ENCODE measurements at places on chromosomes 1 and 21.

- no peaks in the 10 kb centered on the region for H3K4me1 ChIP-seq
- H3K4me3 ChIP-seq: no peak overlapping the region
- no peaks in the 10 kb centered on the region for H3K36me3 ChIP-seq
- DNase-seq: no peak
These were observed 440.4 kb upstream of the ADAMTS5 start for GRCh38 chr21:27407271-27407670.

- DNase-seq: no peak
- H3K4me3 ChIP-seq: no peak overlapping the region
- H3K27ac ChIP-seq: no peak overlapping the region
- no peaks in the 10 kb centered on the region for H3K4me1 ChIP-seq
- H3K36me3 ChIP-seq: no peaks in the 10 kb centered on the region
These were observed 169.7 kb upstream of the RAB4A start for GRCh38 chr1:229101011-229101871.

DNA sequence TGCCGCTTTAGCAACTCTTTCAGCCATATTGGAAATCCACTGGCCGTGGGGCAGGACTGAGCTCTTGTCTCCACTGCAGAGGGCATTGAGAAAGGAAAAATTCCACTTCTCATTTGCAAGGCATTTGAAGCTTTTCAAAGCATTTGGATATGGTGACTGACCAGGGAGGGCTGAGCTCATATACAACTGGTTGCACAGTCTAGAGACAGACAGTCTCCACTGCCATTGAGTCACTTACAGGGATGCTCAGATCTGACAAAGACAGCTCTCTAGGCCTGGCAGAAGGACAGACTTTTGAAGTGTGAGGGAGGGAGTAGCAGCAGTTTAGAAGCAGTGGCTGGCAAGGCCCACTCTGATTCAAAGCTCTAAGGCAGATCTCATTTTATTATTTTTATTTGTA, 24.2 kb downstream of the NCF2 start:
- no peak overlapping the region for H3K4me3 ChIP-seq
- no peaks in the 10 kb centered on the region for H3K4me1 ChIP-seq
- no peaks in the 10 kb centered on the region for H3K27me3 ChIP-seq
- DNase-seq: no peak
- no peaks in the 10 kb centered on the region for H3K36me3 ChIP-seq
- no peak overlapping the region for H3K27ac ChIP-seq

GRCh38 chr1:244735404-244735803, 82.5 kb downstream of the DESI2 start:
- H3K27me3 ChIP-seq: no peaks in the 10 kb centered on the region
- H3K4me1 ChIP-seq: no peaks in the 10 kb centered on the region
- no peaks in the 10 kb centered on the region for H3K36me3 ChIP-seq
- H3K4me3 ChIP-seq: no peak overlapping the region

GRCh38 chr1:65949230-65949626, 156.5 kb downstream of the PDE4B start:
- no peak for DNase-seq
- H3K27ac ChIP-seq: no peak overlapping the region
- H3K36me3 ChIP-seq: no peaks in the 10 kb centered on the region
- no peaks in the 10 kb centered on the region for H3K4me1 ChIP-seq

GRCh38 chr1:65255035-65255655, 54.2 kb upstream of the DNAJC6 start:
- no peak for DNase-seq
- H3K27me3 ChIP-seq: peaks cover 13% of the 10 kb centered on the region
- no peak overlapping the region for H3K27ac ChIP-seq
- no peaks in the 10 kb centered on the region for H3K36me3 ChIP-seq

DNA sequence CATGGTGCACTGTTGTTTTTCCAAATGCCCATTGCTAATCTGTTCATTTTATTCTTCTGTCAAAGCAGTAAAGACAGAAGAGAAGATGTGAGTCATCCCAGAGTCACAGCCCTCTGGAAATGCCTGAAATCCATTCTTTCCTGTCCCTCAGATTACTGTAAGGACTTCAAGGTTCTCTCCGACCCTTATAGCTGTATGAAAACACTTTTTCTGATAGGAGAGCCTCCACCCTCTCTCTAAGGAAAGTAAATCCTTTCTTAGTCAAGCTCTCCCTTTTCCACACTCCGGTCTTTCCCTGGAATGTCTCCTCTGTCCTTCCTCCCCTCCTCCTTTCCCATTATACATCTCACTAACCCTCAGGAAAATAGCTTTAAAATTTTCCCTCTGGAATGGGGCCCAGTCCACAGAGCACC, 3.5 kb upstream of the PRDX6 start:
- no peak for DNase-seq
- H3K27me3 ChIP-seq: no peaks in the 10 kb centered on the region
- no peaks in the 10 kb centered on the region for H3K36me3 ChIP-seq
- no peak overlapping the region for H3K27ac ChIP-seq
- H3K4me1 ChIP-seq: peaks cover 9% of the 10 kb centered on the region

- no peak for DNase-seq
- H3K4me1 ChIP-seq: no peaks in the 10 kb centered on the region
- no peak overlapping the region for H3K4me3 ChIP-seq
- no peaks in the 10 kb centered on the region for H3K36me3 ChIP-seq
- no peaks in the 10 kb centered on the region for H3K27me3 ChIP-seq
- H3K27ac ChIP-seq: no peak overlapping the region
These were observed 698.6 kb downstream of the PLA2G4A start for GRCh38 chr1:187527346-187527745.

DNA sequence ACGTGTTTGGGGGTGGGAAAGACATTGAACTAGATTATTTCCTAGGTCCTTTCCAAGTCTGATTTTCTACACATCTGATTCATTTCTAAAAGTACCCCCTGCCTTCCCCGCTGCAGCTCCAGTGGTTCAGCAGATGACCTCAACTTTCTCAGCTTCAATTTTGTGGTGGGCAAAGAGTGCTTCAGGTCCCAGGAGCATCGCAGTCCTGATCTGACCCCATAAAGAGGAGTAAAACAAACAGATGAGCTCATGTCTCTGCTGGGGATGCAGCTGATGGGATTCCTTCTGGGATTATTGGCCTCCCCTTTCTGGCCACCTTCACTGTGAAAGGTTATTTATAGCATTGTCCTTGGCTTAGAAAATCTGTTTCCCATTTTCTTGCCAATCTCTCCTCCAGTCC, 337.0 kb upstream of the PLXNA2 start:
- H3K27ac ChIP-seq: no peak overlapping the region
- no peaks in the 10 kb centered on the region for H3K36me3 ChIP-seq
- H3K27me3 ChIP-seq: peaks cover 21% of the 10 kb centered on the region
- no peaks in the 10 kb centered on the region for H3K4me1 ChIP-seq
- no peak for DNase-seq

- no peak for DNase-seq
- no peaks in the 10 kb centered on the region for H3K4me1 ChIP-seq
- no peak overlapping the region for H3K27ac ChIP-seq
- no peaks in the 10 kb centered on the region for H3K27me3 ChIP-seq
These were observed 7.9 kb upstream of the TIPRL start for GRCh38 chr1:168170564-168171508.

DNA sequence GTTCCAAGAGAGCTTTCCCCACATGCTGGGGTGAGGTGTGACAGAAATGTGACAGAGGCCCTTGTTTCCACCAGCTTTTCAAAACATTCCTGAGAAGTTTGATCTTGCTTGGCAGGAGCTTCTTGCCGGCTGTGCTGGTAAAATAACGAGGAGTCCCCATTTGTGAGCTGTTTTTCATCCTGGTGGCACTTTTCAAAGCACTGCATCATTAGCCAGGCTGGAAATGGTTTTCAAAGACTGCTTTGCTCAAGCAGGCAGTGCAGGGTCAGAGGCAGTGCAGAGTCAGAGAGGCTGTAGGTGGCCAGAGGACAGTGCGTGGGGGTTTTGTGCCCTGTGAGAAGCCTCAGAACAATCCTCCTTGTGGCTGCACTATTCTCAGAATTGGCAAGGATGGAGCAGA, 75.8 kb upstream of the KCNA3 start:
- peaks cover 60% of the 10 kb centered on the region for H3K27me3 ChIP-seq
- DNase-seq: no peak
- H3K4me1 ChIP-seq: no peaks in the 10 kb centered on the region
- H3K4me3 ChIP-seq: no peak overlapping the region

DNA sequence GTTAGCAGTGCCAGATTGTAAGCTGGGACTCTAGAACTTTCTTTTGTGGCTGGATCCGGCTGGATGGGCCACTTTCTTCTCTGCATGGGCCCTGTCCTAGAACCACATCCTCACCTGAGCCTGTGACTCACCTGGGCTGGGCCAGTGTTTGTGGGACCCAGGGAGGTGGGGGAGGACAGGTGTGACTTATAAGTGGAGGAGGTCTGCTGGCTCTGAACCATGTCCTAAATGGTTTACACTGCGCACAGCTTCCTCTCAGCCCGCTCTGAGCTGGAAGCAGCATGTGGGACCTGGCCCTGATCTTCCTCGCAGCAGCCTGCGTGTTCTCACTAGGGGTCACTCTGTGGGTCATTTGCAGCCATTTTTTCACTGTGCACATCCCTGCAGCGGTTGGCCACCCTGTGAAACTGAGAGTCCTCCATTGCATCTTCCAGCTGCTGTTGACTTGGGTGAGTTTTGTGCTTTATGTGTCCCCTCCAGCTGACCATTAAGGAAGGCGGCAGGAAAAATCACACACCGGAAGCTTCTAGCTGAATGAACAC, at the start of gene AADACL3:
AADACL3 (plus strand) TSS at position 215 of the 542 bp plus-strand sequence; CDS start at position 282, 67 bp downstream.
- no peak within 1 kb of the TSS for H3K27ac ChIP-seq
- peaks cover 6% of the 10 kb centered on the region for H3K4me1 ChIP-seq
- H3K36me3 ChIP-seq: no peaks in the 10 kb centered on the region
- no peak for DNase-seq

DNA sequence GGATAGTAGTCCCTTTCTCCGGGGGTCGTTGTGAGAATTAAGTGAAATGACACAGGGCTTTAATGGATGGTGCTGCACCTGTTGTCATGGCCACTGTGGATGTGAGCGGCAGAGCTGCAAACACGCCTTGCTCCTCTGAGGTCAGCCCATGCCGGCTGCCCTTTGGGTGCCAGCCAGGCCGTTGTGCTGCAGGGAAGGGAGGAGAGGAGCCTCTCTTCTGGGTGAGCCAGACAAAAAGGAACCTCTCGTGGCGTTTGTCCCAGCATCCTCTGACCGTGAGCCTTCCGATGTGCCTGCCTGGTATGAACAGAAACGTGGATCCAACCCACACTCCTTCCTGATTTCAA, 383.0 kb upstream of the VAMP3 start:
- no peak overlapping the region for H3K27ac ChIP-seq
- DNase-seq: no peak
- no peaks in the 10 kb centered on the region for H3K27me3 ChIP-seq
- no peaks in the 10 kb centered on the region for H3K4me1 ChIP-seq
- H3K4me3 ChIP-seq: no peak overlapping the region

DNA sequence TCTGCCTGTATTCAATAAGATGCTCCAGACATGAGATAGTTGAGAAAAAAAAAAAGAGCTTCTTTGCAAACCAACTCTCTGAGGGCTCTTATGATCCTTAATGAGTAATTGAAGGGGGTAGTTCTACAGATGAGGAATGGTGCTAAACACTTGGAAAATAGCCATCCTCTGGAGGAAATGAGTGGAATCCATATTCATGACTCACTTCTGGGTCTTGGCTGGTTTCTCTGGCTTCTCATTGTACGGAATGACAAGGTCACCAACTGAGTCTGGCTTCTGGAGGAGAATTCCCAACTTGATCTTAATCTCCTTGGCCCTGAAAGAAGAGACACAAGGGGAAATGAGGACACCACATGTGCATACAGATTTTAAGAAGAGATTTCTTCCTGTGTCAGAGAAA, 34.7 kb downstream of the RGS5 start:
- H3K4me3 ChIP-seq: peak overlapping the region; percentile 6
- H3K4me1 ChIP-seq: peaks cover 89% of the 10 kb centered on the region
- no peaks in the 10 kb centered on the region for H3K27me3 ChIP-seq
- peak overlapping the region; percentile 71 for H3K27ac ChIP-seq

- no peak overlapping the region for H3K27ac ChIP-seq
- peaks cover 37% of the 10 kb centered on the region for H3K4me1 ChIP-seq
- no peak overlapping the region for H3K4me3 ChIP-seq
- DNase-seq: no peak
- no peaks in the 10 kb centered on the region for H3K27me3 ChIP-seq
These were observed 1.0 kb upstream of the JAK1 start for GRCh38 chr1:64967381-64967780.

GRCh38 chr1:240515505-240515904, 96.5 kb downstream of the GREM2 start:
- no peaks in the 10 kb centered on the region for H3K36me3 ChIP-seq
- no peaks in the 10 kb centered on the region for H3K4me1 ChIP-seq
- no peak overlapping the region for H3K27ac ChIP-seq

DNA sequence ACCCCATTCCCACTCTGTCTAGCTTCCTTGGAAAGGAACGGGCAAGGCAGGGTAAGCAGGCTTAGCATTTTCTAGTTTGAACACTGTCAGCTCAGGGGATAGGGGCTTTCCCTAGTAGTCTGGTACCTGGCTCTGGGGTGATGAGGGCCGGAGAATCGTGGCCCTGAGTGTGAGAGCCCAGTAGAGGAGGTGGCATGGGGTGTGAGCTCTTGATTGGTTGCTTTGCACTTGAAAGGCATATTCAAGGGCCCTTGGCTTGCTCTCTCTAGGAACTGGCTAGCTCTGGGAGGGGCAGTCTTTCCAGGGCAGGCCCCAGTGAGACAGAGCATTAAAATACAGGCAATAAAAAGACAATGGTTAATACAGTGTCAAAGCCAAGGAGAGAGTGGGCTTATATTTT, 10.8 kb upstream of the EXTL1 start:
- DNase-seq: no peak
- no peak overlapping the region for H3K27ac ChIP-seq
- H3K4me1 ChIP-seq: no peaks in the 10 kb centered on the region

DNA sequence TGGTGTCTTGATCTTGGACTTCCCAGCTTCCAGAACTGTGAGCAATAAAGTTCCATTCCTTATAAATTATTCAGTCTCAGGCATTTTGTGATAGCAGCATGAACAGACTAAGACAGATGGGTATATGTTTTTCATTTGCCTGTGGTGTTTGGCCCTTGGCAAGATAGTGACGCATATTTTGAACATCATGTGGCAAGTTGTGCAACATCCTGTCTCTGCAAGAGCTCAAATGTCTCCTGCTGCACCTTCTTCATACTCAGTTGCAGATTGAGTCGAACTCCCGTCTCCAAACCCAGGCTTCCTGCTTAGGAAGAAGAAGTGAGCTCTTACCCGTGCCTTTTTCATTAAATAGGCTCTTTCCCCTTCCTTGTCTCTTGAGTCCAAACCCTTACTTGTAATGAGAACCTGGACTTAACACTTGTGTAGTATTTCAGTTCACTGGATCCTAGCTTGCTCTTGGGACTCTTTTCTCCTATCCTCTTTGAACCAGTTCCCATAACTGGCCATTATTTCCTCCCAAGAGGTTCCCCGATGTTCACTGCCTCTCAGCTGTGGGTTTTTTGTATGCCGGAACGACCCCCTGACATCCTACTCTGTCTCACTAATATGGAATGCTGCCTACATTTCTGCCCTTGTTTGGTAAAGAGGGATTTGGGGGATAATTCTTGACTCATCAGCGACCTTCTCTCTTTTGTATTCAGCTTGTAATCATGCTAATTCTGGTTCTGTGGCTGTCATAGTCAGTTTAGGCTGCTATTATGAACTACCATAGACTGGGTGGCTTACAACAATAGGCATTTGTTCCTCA, 125.0 kb upstream of the KCNK2 start:
- peak; percentile 88 for DNase-seq
- peak overlapping the region; percentile 43 for H3K27ac ChIP-seq
- no peaks in the 10 kb centered on the region for H3K36me3 ChIP-seq
- H3K27me3 ChIP-seq: peaks cover 11% of the 10 kb centered on the region

Measured in A673 (cell line).